ENCODE measurements at places on chromosomes 5 and 9.

GRCh38 chr9:129100383-129101169 is 10.0 kb downstream of the CRAT start:
- no peak for DNase-seq

DNA sequence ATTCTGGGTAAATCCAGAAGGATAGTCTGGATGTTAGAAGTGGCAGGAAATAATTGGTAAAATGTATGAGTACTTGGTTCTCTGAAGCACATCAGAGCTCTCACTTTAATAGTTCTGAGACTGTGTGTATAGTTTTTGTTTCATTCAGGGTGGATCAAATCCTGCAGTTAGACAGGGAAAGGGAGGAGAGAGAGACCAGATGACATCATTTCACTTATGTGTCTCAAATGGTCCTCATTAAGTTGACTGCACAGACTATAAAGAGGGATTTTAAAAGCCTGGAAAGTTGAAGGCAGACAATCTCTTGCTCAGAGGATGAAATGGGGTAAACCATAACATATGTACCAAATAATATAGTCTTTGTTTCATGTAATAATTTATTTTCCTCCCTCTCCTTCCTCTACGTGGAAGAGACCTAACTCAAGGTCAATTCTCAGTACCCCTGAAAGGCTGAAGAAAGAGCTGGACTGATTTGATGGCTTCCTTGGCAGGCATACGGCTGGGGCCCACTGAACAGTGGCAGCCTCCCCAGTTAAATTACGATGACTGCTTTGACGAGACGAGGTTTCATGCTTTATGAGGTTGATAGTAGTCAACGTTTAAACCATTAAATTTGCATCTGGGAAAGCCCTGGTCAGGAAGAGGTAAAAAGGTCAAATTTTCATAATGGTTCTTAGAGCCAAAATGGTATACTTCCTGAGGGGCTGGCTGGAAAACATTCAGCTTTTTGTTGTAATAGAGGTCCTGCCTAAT is 395.1 kb upstream of the RPS23 start:
- no peak for DNase-seq

- no peak for DNase-seq
Observed at GRCh38 chr5:125722550-125722949, 700.7 kb upstream of the GRAMD2B start.

- DNase-seq, result peak; percentile 50
Observed at GRCh38 chr5:150789943-150790611, 11.5 kb downstream of the SMIM3 start.

DNA sequence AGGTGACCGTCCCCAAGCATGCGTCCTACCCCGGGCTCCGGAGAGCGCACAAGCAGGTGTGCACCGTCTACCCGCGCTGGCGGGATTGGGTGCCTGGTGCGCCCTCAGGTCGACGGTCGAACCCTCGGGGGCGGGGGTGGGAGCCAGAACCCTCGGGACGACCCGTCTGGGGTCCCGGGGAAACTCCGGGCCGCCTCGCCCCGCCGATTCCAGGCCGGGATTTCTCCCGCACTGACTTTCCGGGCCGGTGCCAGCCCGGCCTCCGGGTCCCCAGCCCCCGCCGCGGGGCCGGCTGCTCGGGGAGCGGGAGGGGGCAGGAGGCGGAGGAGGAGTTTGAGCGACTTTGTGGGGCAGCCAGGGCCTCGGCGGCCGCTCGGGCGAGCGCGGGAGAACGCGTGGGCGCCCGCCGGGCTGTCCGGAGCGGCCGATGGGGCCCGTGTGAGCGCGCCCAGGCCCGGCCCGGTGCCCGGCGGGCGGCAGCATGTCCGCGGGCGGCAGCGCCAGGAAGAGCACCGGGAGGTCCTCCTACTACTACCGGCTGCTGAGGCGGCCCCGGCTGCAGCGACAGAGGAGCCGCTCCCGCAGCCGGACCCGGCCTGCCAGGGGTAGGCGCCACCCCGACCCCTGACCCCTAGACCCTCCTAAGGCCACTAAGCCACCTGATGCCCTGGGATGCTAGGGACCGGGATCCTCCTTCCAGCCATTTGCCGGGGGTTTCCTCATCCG is at the start of gene DAB2IP:
Gene DAB2IP, plus strand, starts transcription at position 340 of the 726 bp plus-strand sequence. Its CDS starts 142 bp downstream, at position 482.
- peak; percentile 66 for DNase-seq

GRCh38 chr5:98770911-98771322 is 2.5 kb upstream of the RGMB start:
- no peak for DNase-seq

DNA sequence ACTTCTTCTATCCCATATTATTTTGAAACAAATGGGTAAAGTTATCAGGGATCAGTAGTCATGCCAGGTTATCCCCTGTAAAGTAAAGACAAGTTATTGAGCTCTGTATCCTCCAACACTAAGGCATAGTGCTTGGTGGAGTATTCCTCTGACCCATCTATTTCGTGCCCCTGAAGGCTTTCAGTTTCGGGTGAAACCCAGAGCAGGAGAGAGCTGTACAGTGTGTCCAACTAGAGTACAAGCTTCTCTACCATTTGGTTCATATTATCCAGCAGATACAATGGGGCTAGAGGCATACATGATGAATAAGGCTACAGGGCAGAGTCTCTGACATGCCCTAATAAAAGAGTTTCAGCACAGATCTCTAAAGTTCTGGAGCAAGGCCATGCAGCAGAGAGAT is 3.2 kb upstream of the SLC22A4 start:
- no peak for DNase-seq

GRCh38 chr9:110742741-110743371 is 74.3 kb downstream of the MUSK start:
- no peak for DNase-seq

- DNase-seq, result no peak
Observed at GRCh38 chr9:8867148-8867547, 1067.6 kb upstream of the DMAC1 start.

DNA sequence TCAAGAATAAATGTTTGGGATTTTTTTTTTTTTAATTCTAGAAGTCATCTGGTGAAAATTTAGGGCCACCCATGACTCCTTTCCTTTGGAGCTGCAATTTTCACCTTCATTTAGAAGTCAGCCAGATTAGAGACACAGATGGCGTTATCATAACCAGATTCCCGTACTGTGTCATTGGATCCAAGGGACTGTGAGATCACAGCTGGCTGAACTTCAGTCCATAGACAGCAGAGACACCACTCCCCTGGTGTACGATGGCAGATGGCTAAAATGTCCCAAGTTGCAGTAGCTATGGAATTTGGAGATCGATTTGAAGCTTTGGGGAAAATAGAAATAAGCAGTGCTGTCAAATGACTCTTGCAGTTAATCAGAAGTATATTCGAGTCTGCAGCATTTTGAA is 216.3 kb downstream of the RFK start:
- no peak for DNase-seq

DNA sequence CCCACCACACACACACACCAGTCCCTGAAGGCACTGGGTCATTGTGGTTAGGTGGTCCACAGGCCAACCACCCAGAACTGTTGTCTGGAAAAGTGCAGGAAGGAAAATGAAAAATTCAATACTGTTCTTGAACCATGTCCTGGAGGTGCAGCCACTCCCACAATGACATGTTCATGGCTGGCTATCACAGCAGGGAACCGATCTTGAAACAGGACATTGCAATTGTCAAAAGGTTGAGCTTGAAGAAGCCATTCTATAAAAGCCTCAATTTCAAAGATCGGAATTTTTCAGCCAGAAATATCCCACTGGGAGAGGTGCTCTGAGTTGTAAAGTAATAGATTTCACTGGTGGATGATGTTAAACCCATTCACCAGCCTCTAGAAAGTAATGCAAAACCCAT is 218.2 kb downstream of the GNA14 start:
- DNase-seq, result no peak

DNA sequence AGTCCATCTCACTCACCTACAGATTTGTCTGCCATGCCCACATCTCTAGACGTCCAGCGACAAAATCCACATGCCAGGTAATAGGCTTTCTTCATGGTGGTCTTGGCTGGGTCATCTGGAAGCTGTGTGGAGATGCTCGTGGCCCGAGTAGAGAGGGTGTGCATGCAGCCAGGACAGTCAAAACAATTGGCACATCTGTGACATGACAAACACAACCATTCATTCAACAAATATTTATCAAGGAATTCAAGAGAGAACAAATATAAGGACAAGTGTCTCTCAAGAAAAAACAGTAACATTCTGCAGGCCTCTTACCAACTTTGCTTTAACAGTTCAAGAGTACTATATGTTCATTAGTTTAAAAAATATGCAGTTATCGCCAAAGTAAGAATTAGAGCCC is 5.4 kb downstream of the DCTN4 start:
- DNase-seq, result no peak

DNA sequence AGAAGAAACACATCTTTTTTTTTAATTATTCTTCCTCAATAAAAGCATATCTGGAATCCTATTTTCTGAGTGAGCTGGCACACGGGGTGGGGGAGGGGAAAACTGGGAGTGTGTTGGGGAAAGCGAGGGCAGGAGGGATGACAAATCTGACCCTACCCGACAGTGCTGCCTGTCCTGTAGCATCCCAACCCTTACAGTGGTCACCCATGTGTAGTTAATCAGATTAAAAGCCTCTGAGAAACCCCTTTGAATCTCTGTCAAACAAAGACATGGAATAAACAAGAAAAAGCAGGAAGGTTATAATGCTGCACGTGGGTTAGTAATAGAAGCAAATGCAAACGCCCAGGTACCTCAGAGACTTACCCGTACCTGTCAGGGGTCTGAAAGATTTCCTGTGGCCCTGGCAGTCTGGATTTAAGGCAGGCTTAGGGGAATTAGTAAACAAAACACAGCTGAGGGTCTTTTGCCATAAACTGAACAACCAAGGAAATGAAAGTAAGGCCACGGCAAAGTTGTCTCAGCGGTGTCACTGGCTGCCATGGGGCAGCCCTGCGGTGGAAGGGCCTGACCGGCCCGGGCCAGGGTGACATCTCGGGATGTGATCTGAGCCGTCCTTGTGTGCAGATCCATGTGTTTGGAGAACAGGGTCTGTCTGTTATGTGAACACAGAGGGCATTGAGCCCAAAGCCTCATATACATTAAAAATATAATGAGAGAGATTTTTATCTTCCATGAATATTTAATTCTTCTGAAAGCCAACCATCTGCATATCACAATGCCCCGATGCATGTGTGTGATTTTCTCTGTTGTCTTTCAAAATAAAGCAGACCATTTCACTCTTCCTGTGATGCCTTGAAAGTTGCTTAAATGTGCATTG is 308.2 kb downstream of the ZNF608 start:
- DNase-seq, result no peak

Data from PC-9 (cell line).